ENCODE measurements at places on chromosomes 7 and 10.

DNA sequence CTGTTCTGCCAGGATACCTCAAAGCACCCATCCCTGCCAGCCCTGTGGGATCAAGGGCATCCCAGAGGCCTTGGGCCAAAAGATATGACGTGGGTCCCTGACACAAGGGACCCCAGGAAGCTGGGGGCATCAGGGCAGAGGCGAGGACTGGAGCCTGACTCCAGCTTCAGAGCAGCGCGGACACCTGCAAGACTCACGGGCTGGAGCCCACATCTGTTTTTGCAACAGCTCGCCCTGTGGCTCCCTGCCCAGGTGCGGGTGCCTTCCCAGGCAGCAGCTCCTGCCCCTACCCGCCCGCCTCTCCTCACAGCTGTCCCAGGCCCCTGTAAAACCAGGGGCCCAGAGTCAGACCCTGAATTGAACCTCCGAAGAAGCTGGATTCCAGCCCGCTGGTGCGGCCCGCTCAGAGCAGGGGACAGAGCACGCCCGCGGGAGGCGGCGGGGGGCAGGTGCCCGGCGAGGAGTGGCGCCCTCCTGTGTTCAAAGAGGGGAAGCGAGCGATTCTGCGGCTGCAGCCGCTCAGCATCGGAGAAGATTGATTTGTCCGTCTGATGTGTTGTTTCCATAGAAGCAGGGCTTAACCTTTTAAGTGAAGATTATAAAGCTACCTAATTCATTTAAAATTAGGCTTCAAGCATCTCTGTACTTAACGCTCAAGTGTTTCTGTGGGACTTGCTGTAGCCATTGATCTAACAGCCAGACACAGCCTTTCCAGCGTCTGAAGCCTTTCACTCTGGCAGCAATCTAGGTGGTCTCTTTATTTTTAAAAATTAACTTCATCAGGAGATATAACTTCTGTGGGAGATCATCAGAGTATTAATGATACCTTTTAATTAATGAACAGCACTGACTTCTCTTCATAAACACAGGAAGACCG is 88.4 kb downstream of the BEND7 start:
- DNase-seq: peak; percentile 84

DNA sequence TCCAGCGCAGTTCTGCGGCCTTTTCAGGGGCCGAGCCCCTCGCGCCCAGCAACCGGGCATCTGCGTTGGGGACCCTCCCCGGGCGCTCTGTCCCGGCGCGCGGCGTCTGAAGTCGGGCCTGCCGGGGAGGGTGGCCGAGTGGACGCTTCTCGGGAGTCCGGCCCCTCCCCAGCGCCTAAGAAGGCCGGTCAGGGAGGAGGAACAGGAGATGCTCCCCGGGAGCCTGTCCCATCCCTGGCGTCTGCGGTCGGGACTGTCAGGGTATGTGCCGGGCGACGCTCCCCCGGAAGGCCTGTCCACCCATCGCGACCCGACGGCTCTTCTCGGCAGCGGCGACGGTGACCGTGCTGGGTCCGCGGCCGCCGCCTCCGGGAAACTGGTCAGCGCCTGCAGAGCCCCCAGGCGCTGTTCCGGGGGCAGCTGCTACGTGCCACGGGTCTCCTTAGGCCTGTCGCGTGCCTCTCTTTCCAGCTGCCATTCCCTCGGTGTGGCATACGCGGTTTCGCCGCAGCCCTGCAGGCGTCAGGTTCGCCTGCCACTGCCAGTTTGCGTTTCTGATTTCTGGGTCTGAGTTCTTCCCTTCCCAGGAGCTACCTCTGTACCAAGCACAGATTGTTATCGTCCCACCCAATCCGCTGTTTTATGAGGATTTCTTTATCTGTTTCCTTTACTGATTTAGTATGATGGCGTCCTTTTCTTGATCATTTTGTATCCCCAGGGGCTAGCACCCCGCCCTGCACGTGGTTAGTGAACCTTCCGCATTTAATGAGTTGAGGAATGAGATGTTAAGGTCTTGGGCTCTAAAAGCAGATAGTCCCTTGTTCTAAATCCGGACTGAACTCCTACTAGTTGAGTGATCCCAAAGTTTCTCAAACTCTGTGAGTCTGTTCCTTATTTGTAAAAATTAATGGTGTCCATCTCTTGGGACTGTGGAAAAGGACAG is 782 bp downstream of the IFIT5 start:
- no peak for DNase-seq

DNA sequence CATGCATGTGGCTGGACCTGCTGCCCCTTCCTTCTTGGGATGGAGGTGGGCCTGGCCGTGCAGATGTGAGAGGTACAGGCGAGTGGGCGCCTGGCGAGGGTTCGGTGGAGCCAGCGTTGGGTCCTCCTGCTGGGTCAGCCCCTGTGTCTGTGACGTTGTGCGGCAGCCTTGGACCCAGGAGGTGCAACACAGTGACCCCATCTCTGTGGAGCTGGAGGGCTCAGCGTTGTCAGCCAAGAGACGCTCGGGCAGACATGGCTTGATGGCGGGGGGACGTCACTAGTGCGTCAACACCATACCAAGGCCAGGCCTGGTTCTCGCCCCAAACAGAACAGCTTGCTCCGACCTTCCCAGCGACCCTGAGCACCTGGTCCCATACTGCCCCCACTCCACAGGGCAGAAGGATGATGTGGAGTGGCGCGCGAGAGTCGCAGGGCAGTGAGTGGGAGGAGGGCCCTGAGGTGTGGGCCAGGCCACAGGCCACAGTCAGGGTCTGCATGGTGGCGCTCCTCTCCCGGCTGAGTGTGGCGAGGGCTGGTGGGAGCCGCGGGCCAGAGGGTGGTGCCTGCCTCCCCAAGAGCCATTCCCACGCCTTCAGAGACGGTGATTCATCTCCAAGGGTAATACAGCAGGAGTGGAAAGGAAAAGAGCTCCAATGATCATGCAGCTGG is 184.4 kb downstream of the DNAJB6 start:
- DNase-seq: no peak

DNA sequence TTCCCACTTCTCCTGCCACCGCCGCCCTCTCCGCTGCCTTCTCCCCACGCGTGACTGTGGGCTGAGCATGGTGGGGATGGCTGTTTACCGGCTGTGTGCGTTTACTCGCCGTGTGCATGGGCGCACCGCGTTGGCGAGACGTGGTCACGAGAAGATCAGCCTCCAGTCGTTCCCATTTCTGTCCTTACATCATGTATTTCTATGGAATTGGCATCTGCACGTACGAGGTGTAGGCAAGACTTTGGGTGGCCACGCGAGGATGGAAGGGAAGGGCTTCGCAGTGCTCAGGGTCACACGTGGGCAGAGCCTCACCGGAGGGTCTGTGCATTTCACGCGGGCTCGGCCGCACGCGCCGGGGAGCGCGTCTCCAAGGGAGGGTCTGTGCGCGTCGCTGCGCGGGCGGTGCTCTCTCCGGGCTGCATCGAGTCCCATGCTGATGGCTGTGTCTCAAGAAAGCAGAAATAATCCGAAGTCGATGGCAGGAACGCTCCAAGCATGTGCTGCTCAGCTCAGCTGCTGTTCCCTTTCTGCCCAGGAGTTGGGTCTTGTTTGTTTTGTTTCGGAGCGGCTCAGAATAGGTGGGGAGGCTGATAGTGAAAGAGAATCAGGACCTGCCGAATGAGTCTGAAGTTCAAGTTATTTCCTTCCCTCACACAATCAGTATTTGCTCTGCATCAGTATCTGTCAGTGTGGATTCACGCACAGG is 973 bp downstream of the CAMK1D start:
- DNase-seq: no peak

- DNase-seq: no peak
Measured at GRCh38 chr7:107856806-107857540, 34.0 kb upstream of the DLD start.

GRCh38 chr7:75739796-75740672 is 1.3 kb upstream of the HIP1 start:
- no peak for DNase-seq

- DNase-seq: no peak
Measured at GRCh38 chr10:63396133-63396761, 69.5 kb downstream of the JMJD1C start.

DNA sequence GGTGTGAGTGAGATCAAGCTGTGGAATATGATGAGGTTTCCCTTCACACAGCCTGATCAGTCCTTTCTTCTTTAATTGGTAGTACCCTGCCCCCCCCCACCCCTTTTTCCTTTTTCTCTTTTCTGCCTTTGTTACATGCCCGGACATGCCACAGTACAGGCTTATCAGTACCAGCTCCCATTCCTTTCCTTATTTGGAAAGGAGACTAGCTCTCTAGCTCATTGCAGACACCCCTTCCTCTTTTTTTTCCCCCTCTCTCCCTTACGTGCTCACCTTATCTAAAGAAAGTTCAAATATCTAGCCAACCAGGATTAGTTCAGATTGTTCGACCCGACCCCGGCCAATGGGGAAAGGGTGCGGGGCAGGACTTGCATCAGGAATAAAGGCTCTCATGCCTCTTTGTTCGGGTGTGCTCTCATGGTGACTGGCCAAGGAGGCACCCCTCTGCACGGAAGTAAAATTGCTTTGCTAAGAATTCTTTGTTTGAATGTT is 230.4 kb downstream of the ACTR3B start:
- no peak for DNase-seq

DNA sequence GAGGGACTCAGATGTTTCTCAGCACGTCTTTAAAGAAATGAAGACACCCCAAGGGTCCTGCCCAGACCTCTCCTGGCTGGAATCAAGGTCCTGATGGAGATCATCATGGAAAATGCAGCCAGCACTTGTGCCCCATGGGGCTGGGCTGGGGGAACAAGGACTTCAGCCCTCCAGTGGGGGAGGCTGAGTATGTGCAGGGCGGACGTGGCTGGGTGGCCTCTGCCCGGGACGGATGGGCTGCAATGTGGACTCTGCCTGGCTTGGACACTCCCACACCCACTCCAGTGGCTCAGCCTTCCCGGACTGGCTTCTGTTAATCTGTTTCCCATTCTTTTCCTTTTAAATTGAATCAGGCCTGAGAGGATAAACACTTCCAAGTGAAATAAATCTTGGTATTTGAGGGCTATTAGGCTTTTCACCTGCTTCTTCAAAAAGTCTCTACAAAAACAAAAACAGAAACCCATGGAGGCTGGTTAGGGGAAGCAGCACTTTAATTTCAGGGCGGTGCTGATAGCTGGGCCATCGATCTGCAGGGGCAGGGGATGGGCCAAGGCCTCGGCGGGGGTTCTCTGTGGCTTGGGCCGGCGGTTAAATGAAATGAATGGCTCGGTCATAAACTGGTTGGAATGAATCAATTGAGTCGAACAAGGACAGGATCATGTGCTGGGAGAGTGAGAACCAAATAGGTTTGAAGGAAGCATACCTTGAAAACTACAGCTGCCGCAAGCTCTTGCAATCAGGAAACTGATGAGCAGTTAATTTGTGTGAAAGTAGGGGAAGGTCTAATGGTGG is 51.4 kb downstream of the ADARB2 start:
- no peak for DNase-seq

- DNase-seq: no peak
Measured at GRCh38 chr10:117778241-117778640, 235.7 kb downstream of the EMX2 start.

- DNase-seq: no peak
Measured at GRCh38 chr10:130454543-130455000, 318.4 kb downstream of the GLRX3 start.

- no peak for DNase-seq
Measured at GRCh38 chr10:17038627-17039026, 91.0 kb downstream of the CUBN start.

GRCh38 chr7:108839076-108839475 is 269.4 kb downstream of the DNAJB9 start:
- no peak for DNase-seq

DNA sequence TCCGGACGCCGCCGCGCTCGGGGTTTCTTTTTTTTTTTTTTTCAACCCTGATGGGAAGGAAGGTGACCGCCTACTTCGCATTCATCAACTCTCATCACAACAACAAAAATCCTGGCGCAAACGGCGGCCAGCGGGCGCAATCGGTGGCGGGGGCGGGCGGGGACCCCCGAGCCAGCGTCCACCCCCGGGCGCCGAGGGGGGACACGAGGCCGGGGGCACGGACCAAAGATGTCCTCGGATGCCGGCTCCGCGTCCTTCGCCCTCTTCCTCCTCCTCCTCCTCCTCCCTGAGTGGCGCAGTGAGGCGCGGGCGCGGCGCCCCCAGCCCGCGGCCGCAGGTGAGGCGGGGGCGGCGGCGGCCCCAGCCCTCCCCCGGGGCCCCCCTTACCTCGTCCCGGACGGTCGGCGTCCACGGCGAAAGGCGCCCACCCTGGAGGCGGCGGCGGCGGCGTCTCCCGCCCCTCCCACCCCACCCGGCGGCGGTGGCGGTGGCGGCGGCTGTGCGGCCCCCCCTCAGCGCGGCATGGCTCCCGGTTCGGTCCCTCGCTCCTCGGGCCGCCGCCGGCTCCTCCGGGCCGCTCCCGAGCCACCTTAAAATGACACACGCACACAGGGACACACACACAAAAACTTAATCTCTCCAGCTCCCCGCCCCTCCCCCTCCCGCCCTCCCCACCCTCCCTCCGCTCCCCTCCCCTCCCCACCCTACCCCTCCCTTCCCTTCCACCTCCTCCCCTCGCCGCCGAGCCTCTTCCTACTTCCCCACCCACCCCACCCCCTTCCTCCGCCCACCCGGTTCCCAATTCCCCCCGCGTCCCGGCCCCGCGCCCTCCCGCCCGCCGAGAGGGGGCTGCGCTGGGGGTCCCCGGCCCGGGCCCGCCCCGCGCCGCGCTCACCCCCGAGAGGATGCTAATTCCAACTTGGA is at the start of gene CTBP2:
TSS of gene CTBP2 (minus strand) at position 632 of the 924 bp plus-strand sequence.
- peak; percentile 62 for DNase-seq

DNA sequence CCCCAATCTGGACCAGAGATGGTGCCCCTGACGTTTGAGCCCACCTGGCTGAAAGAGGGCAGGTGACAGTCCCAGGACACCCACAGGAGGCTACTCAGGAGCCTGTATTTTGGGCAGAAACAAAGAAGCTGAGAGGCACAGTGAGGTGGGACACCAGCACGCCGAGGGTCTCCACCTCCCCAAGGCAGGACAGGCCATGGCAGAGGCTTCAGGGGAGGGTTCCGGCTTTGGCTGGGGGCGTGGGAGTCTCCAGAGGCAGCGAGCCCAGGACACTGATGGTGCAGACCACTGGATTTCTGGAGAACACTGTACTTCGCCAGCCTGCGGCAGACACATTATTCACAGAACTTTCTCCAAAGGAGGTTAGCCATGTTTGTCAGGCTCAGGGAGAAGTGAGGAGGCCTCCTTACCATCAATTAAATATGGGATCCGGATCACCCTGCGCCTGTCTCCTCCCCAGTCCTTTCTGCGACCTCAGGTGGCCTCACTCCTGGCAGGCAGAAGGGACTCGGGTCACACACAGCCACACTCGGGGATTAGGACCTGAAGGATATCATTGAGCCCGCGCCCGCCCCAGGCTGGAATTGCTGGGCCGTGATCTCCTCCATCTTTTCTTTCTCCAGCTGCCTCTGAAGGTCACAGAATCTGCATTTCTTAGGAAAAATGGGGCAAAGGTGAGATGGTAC is 98.3 kb downstream of the MKI67 start:
- no peak for DNase-seq

Data from K562 (cell line).